Glutamatergic neuron (in vitro differentiated cells): ENCODE measurements at places on chromosomes 16 and 17. TPM values are rescaled to one million over a fixed set of nuclear protein-coding genes. Genes with fewer than 3 reads are reported as not detected.
A peak's percentile ranks its signal among the peaks of the same experiment; 100 is the strongest.

- H3K27ac ChIP-seq = no peak overlapping the region
- no peaks in the 10 kb centered on the region for H3K36me3 ChIP-seq
- no peaks in the 10 kb centered on the region for H3K4me1 ChIP-seq
- H3K4me3 ChIP-seq = no peak overlapping the region
- H3K27me3 ChIP-seq = no peaks in the 10 kb centered on the region
Observed at GRCh38 chr17:11545696-11546095, 52.6 kb upstream of the DNAH9 start.

GRCh38 chr16:20300312-20301097, 26.8 kb downstream of the GP2 start:
- H3K27me3 ChIP-seq = peaks cover 13% of the 10 kb centered on the region
- no peaks in the 10 kb centered on the region for H3K36me3 ChIP-seq
- DNase-seq = peak; percentile 71
- H3K4me3 ChIP-seq = no peak overlapping the region
- H3K4me1 ChIP-seq = peaks cover 5% of the 10 kb centered on the region

DNA sequence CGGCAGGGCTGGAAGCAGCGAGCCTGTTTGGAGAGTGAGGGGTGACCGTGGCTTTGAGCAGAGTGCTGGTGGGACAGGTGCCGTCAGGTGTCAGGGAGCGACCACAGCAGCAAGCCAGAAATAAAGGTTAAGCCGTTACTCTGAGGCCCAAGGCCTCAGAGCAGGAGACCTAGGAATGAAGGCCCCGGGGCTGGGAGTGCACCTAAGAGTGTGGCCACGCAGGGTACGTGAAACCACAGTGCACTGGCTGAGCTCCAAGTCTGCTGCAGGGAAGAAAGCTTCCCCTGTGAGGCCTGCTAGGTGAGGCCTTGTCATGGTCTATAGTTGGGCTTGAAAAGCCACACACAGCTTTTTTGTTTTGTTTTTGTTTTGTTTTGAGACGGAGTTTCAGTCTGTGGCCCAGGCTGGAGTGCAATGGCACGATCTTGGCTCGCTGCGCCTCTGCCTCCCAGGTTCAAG, 8.7 kb downstream of the CLUAP1 start:
- no peak for DNase-seq
- no peak overlapping the region for H3K4me3 ChIP-seq
- H3K4me1 ChIP-seq = no peaks in the 10 kb centered on the region
- H3K36me3 ChIP-seq = peaks cover 13% of the 10 kb centered on the region
- H3K27ac ChIP-seq = no peak overlapping the region
- peaks cover 2% of the 10 kb centered on the region for H3K27me3 ChIP-seq

CMC2 gene
- 76.2 TPM for total RNA-seq

DNA sequence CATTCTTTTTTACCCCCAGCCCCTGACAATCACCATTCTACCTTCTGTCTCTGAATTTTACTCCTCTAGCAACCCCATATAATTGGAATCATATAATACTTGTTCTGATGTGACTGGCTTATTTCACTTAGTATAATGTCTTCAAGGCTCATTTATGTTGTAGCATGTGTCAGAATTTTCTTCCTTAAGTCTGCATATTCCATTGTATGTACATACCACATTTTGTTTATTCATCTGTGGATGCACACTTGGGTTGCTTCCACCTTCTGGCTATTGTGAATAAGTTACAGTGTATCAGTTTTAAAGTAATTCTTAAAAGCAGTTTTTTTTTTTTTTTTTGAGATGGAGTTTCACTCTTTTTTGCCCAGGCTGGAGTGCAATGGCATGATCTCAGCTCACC, 24.7 kb upstream of the PPM1E start:
- no peaks in the 10 kb centered on the region for H3K4me1 ChIP-seq
- H3K4me3 ChIP-seq = no peak overlapping the region
- H3K36me3 ChIP-seq = no peaks in the 10 kb centered on the region
